ENCODE measurements at places on chromosomes 2 and 18. TPM values are rescaled to one million over a fixed set of nuclear protein-coding genes. Genes with fewer than 3 reads are reported as not detected.
A peak's percentile ranks its signal among the peaks of the same experiment; 100 is the strongest.

- no peak for DNase-seq
These were observed 30.2 kb downstream of the TGFBRAP1 start for GRCh38 chr2:105299290-105299689.

- peak; percentile 82 for DNase-seq
These were observed 16.4 kb upstream of the ARMC9 start for GRCh38 chr2:231181860-231182512.

DNA sequence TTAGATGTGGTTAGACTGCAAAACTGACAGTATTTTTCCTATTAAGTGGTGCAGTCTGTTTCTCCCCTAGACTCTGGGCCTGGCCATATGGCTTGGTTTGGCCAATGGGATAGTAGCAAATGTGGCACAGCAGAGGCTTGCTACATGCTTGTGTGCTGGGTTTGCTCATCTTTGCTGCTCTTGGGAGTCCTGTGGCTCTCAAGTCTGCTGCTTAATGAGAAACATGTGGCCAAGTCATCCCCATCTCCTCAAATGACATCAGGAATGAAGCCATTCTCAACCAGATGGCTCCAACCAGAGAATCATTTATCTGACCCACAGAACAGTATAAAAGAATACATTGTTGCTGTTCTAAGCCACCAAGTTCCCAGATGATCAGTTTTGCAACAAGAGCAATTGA is 57.1 kb upstream of the PAX3 start:
- no peak for DNase-seq

GRCh38 chr2:164203131-164203530 is 418.2 kb downstream of the GRB14 start:
- DNase-seq = no peak

- DNase-seq = no peak
These were observed 88.7 kb downstream of the SLC8A1 start for GRCh38 chr2:40363231-40363630.

DNA sequence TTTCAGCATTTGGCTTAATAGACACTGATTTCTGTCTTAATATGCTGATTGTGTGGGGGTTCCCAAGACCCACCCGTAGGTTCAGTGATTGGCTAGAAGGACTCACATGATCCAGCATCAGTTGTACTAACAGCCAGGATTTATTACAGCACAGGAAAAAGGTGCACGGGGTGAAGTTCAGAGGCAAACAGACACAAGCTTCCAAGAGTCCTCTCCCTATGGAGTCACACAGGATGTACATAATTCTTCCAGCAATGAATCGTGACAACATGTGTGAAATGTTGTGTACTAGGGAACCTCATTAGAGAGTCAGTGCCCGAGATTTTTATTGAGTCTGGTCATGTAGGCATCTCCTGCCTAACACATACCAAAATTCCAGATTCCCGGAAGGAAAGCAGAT is 52.8 kb downstream of the GALNT1 start:
- no peak for DNase-seq

- no peak for DNase-seq
These were observed 182.6 kb downstream of the GULP1 start for GRCh38 chr2:188474316-188474715.

GRCh38 chr18:5628512-5629255 is 84.9 kb upstream of the EPB41L3 start:
- DNase-seq = peak; percentile 83

DNA sequence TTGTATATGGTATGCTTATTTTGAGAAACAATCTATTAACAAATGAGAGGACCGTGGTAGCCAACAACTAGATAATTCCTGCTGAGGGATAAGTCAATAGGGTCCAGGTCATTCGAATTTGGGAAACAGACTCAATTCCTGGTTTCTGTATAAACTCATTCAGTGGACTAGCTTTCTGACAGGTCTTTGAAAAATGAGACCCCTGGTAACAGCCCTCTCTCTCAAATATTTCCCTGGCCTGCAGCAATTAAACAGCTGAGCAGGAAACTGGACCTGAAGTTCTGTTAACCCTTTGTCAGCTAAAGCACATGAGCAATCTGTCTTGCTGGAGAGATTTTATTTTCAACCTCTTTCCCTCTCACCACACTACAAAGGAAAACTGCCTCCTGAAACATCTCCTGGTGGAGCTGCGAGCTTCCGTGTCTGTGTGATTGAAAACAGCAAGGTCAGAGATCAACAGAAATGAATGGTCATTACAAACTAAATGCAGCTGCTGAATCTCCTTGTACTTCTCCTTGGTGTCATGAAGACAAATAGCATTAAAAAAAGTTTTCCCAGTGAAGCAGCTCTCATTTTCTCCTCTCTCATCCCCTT is 70.3 kb upstream of the CCDC85A start:
- DNase-seq = no peak

LHCGR gene
- total RNA-seq = not detected

FEV gene
- not detected for total RNA-seq

LONRF2 gene
- 4.2 TPM for total RNA-seq

SLC4A5 gene
- 3.2 TPM for total RNA-seq

SERPINB10 gene
- total RNA-seq = not detected
